ENCODE measurements at places on chromosomes 7 and 10. TPM values are rescaled to one million over a fixed set of nuclear protein-coding genes. Genes with fewer than 3 reads are reported as not detected.

DNA sequence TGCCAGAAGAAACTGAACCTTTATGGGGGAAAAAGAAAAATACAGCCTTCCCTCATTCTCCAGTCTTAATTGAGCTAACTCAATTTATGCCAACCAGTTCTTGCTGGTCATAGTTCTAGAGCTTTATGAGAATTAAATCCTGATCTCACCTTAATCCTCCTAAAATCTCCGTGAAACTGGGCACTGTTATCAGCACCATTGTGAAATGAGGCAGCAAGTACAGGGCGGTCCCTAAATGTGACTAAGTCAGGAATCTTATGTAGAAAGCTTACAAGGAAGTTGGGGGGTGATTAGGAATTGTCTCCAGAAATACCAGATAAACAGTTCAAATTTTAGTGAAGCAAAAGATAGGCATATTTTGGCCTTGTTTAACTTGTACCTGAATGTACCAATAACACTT, 10.7 kb upstream of the INSYN2A start:
- no peak for DNase-seq

CLEC2L gene
- polyA plus RNA-seq, result 1.2 TPM

DNA sequence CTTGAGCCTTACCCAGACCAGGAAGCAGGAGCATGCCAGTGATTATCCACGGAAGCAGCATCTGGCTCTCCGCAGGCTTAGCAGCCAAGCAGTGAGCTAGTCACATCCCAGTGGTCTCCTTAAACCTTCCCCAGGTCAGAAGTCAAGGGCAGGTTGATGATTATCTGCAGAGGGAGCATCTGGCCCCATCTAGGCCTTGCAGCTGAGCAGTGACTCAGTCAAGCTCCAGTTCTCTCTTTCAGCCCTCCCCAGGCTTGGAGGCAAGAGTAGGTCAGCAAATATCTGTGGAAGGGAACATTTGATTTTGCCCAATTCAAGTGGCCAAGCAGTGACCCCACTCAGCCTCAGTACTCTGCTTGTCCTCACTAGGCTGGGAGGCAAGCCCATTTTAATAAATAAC, 61.6 kb downstream of the ANKRD7 start:
- DNase-seq, result no peak

GRCh38 chr10:17195083-17195482, 6.4 kb downstream of the TRDMT1 start:
- DNase-seq, result no peak

DNA sequence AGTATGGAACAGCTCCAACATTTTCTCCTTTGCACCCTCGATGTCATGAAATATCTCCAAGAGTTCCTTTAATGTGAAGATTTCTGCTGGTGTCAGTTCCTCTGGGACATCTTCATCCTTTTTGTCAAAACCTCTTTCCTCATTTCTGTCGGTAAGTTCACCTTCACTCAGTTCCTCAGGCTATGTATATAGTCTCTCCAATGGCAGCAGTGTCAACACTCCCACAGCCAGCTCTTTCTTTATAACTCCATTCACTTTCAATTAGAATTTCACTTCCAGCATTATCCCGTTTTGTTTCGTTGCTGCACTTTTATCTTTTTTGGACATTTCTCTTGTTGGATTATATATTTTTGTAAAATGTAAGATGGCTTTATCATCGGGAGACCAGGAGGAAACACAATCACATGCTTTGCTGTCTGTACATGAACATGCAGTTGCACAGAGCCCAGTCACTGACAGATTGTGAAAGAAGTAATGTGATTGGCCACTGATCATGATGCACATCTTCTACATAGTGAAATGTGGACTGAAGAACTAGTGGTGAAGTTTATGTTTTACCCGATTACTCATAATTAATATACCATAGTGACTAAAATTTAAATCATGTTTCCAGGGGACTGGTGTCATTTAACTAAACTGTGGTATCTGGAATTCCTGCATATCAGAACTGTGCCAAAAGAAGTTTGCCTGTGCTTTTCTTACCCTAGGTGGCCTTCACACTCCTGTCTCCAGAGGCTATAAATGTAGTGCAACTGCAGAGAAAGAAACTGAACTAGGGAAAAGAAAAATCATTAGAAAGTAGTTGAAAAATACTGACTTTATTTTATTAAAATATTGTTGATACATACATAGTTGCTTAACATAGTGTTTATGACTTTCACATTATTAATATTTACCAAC, 289.6 kb downstream of the PPP1R3A start:
- no peak for DNase-seq

DNA sequence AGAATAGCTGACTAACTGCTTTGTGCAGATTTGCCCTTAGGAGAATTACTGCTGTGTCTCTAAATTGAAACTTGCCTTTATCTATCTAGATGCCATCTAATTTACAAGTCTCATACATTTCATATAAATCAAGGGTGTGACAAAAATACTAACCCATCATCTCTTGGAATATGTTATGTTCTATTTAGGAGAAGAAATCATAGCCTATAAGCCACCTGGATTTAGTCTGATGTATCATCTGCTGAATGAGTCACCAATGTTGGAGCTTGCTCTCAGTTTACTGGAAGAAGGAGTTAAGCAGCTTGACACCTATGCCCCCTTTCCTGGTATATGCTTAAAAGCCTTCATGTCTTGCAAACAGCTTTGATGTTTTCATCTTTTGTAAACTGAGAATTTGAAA, 43.5 kb downstream of the NUP205 start:
- no peak for DNase-seq

GRCh38 chr7:35286422-35286821, 32.5 kb upstream of the TBX20 start:
- DNase-seq, result no peak

DNA sequence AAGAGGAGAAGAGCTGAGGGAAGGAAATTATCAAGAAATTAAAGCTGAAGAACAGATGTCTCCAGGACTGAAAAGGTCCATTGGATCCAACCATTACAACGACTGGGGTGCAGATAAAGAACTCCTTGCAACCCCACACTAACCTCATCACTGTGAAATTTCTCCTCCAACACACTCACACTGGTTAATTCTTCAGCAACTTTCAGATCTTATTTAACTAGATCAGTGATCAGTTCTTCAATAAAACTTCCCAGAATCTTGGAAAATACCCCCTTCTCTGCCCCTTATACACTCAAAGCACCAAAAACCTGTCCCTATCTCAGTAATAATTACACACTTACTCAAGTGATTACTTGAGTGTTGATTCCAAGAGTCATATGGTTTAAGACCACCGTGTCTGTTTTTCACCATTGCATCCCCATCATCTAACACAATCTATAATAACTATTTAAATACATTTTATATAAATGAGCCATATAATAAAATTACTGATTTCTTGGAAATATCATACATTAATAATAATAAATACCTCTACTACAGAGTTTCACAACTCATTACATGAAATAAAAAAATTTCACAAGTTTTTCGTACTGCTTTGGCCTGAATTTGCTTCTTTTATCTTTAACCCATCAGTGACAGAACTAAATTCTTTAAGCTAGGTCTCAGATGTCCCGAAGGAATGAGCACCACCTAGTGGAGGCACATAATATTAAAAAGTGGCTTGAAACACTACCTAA, 123.7 kb downstream of the MPP7 start:
- no peak for DNase-seq

GRCh38 chr10:88091490-88092061, 228.2 kb downstream of the PTEN start:
- no peak for DNase-seq

PTPRN2 gene
- polyA plus RNA-seq, result 7.3 TPM

FZD1 gene
- 83.1 TPM for polyA plus RNA-seq

GRCh38 chr7:82534684-82535083, 91.1 kb upstream of the CACNA2D1 start:
- no peak for DNase-seq

DNA sequence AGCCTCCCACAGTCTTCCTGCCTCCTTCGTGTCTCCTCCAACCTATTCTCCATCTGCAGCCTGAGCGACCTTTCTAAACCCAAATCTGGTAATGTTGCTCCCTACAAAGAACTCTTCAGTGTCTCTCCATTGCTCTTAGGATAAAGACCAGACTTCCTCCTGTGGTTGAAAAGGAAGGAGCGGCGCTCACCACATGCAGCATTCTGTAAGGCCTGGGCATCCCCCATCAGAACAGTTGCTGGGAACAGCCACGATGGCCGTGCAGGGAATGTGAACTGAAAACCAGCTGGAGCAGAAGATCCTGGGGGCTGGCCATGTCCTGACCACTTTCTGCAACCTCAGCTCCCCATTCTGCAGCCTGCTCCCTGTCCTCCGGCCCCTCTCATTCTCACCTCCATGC, 237.8 kb upstream of the ZMIZ1 start:
- no peak for DNase-seq

GRCh38 chr7:25430200-25430931, 202.1 kb upstream of the NPVF start:
- DNase-seq, result no peak

DNA sequence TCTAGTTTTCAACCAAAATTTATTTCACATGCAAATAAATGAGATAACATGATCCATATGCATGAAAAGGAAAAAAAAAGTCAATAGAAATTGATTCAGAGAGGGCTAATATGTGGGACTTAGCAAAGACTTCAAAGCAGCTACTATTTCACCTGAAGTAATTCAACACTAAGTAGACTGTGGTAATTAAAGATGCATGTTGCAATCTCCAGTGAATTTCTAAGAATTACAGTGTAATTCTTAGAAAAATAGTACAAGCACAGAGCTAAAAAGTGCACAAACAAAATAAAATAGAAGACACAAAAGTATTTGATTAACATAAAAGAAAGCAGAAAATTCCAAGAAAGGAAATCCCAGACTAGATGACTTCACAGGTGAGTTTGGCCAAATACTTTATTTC, 25.7 kb downstream of the GPR22 start:
- DNase-seq, result no peak

DNA sequence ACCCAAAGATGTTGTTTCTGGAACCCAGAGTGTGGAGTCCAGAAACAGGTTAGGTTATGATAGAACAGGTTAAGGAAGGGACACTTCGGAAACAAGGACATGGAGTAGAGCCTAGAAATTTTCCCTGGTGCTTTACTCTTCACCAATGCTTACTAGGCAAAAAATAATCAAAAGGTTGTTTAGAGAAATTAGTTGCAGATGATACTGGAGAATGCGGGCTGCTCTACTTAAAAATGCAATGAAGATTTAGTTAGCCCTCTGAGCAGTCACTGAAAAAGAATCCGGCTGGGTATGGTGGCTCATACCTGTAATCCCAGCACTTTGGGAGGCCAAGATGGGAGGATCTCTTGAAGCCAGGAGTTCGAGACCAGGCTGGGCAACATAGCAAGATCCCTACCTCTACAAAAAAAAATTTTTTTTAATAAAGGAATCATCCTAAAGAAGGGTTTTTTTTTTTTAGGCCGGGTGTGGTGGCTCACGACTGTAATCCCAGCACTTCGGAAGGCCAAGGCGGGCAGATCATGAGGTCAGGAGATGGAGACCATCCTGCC, 3.3 kb upstream of the UBE2H start:
- no peak for DNase-seq

GRCh38 chr10:52442576-52442975, 128.5 kb downstream of the DKK1 start:
- DNase-seq, result no peak

DNA sequence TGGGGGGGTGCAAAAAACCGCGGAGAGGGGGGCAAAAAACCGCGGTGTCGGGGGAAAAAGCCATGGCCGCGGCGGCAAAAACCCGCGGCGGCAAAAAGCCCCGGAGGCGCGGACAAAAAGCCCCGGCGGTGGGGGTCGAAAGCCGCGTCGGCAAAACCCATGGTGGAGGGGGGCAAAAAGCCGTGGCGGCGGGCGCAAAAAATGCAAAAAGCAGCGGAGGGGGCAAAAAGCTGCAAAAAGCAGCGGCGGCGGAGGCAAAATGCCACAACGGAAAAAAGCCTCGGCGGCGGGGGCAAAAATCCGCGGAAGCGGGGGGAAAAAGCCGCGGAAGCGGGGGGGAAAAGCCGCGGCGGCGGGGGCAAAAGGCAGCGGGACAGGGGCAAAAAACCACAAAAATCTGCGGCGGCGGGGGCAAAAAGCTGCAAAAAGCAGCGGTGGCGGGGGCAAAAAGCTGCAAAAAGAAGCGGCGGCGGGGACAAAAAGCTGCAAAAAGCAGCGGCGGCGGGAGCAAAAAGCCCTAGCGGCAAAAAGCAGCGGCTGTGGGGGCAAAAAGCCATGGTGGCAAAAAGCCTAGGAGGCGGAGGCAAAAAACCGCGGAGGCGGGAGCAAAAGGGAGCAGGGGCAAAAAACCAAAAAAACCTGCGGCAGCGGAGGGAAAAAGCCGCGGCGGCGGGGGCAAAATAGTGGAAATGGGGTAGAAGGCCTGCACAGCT, 418.9 kb downstream of the ZNF716 start:
- DNase-seq, result no peak

DNA sequence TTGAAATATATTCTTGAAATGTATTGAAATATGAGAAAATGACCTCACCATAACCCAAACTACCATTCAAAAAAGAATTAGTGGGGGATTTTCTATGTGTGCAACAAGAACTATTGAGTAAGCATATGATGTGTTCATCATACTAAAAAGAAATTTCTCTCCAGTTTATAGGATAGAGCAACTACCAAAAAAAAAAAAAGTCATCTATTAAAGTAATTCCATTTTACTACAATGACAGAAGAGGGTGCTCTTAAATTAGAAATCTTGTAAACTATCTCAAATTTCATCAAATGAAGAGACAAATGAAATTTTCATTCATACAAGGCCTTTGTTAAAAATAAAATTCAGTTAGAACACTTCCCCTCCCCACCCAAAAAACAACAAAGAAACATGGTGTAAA, 195.4 kb upstream of the PLXDC2 start:
- DNase-seq, result no peak

- DNase-seq, result no peak
Measured at GRCh38 chr7:104878577-104878976, 135.4 kb upstream of the KMT2E start.

SH3PXD2A gene
- 35.5 TPM for polyA plus RNA-seq

DNA sequence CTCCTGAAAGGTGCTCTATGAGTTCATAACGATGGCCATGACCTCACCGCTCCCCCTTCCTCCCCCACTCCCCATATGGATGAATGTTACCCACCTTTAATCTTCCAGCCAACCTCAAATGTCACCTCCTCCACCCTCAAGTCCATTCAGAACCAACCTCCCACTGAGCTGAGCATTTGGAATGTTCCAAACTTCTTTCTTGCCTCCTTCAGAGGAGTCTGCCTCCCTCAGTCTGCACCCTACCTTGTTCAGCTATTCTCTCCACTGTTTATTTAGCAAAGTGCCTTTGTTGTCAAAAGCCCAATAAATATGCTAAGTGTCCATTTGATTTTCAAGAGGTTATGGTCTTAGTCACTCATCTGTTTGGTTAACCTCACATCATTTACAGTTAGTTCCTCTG, 22.9 kb upstream of the MTPAP start:
- no peak for DNase-seq

GRCh38 chr10:33164060-33164709, 170.3 kb downstream of the NRP1 start:
- no peak for DNase-seq

DNA sequence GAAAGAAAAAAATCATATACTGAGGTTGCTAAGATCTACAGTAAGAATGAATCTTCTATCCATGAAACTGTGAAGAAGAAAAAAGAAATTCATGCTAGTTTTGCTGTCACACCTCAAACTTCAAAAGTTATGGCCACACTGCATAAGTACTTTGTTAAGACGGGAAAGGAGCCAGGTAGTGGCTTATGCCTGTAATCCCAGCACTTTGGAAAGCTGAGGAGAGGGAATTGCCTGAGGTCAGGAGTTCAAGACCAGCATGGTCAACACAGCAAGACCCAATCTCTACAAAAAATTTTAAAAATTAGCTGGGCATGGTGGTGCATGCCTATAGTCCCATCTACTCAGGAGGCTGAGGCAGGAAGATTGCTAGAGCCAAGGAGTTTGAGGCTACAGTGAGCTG, 22.1 kb downstream of the CCDC186 start:
- no peak for DNase-seq

- DNase-seq, result no peak
Measured at GRCh38 chr10:118481871-118482270, 113.6 kb downstream of the PRLHR start.
